ENCODE measurements at places on chromosomes 13 and 19.

DNA sequence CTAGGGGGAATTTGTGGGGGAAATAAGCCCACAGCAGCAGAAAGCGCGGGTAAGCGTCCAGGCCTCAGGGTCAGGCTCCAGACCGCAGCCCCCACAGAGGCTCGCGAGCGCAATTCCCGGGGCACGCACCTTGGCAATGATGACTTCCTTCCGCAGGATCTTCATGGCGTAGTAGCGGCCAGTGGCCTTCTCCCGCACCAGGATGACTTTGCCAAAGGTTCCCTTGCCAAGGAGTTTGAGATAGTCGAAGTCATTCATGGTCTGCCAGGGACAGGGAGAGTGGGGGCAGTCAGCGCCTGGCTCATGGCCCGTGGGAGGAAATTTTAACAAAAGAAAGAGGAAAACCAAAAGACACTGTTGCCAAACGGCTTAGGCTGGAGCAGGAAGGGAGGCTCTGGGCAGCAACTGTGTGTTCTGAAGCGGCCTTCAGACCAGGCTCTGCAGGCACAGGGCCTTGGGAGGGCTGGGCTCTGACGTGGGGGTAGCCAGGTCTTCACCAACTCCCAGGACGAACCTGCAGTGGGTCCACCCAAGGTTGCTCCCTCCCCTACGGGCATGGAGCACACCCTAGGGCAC lies 15.4 kb upstream of the CCNP start:
- no peak for DNase-seq

DNA sequence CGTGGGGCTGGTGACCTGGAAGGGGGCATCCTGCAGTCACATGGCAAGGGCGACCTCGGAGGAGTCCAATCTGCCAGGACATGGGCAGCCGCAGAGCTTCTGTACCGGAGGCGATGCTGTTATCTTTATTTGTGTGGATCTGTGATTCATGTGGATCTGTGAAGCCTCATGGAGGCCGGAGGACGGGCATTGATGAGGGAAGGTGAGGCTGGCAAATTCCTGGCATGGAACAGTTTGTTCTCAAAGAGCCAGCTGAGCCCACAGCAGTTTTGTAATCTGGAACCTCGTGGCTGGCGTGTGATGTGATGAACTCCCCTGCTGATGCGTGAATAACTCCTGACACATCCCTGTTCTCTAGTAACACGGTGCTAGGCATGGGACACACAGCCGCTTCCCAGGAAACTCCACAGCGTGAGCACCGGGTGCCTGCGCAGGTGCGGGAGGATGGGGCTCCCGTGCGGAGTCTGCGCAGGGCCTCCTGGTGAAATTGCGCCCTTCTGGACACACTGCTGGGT lies 40.4 kb downstream of the ATP11A start:
- no peak for DNase-seq

- DNase-seq, result no peak
These were observed 881 bp downstream of the ARHGAP33 start for GRCh38 chr19:35776102-35776788.

- no peak for DNase-seq
These were observed 16.5 kb downstream of the AP2S1 start for GRCh38 chr19:46834121-46834520.

- DNase-seq, result no peak
These were observed 89.7 kb downstream of the DCT start for GRCh38 chr13:94389604-94390351.

- no peak for DNase-seq
These were observed 151.0 kb downstream of the DLEU7 start for GRCh38 chr13:50692396-50692915.

DNA sequence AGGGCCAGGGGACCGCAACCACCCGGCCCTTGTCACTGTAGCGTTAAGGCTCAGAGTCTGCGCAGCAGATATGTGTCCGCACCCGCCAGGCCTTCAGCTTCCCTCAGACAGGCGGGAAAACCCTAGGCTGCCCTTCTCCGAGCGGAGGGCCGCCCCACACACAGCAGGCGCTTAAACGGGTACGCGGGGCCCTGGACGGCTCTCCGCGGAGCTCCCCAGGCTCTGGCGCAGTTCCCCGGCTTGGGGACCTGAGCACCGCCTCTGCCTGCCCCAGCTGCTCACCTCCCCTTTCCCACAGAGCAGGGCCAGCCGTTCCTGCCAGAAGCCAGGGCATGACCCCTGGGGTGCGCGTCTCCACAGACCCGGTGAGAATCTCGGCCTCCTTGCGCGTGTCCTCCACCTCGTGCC lies 593 bp downstream of the ZNF135 start:
- DNase-seq, result no peak
